Activated CD8-positive, alpha-beta T cell treated with anti-CD3 and anti-CD28 coated beads, Interleukin-2, amount 10 ng/mL, durations not matched to agents 7 days and 5 days (primary cell): ENCODE measurements at places on chromosomes 4 and X. TPM values are rescaled to one million over a fixed set of nuclear protein-coding genes. Genes with fewer than 3 reads are reported as not detected.

Gene SH3BGRL
- 65.6 TPM for total RNA-seq

Gene HPGDS
- not detected for total RNA-seq

Gene CLDN2
- not detected for total RNA-seq

Gene CXCL5
- not detected for total RNA-seq

Gene KCNE5
- 0.68 TPM for total RNA-seq

Gene UCP1
- not detected for total RNA-seq

Gene DCHS2
- total RNA-seq, result not detected

Gene CXCL1
- not detected for total RNA-seq

Gene HTT
- 51.2 TPM for total RNA-seq

Gene PWWP3B
- not detected for total RNA-seq

Gene SULT1B1
- total RNA-seq, result 1.1 TPM

Gene MSX1
- not detected for total RNA-seq

Gene SUPT20HL2
- not detected for total RNA-seq

Gene HMGB3
- 53.3 TPM for total RNA-seq

Gene SSX4B
- total RNA-seq, result not detected

Gene UBE2K
- total RNA-seq, result 78.7 TPM

Gene GEMIN8
- total RNA-seq, result 19.0 TPM

Gene N4BP2
- 25.1 TPM for total RNA-seq

Gene SCOC
- total RNA-seq, result 24.9 TPM

Gene PNMA6F
- total RNA-seq, result not detected

Gene MAML3
- 4.0 TPM for total RNA-seq

Gene MAGEA4
- total RNA-seq, result not detected

Gene DMP1
- not detected for total RNA-seq

Gene SCML2
- 2.2 TPM for total RNA-seq

Gene MTM1
- total RNA-seq, result 28.7 TPM

Gene EREG
- total RNA-seq, result not detected

Gene DSPP
- total RNA-seq, result not detected

Gene H2BW2
- not detected for total RNA-seq

Gene TCP11X2
- not detected for total RNA-seq

Gene UGT2B7
- not detected for total RNA-seq

Gene HMX1
- not detected for total RNA-seq

Gene BGN
- not detected for total RNA-seq

Gene PRPS1
- total RNA-seq, result 71.3 TPM

Gene TSPAN7
- not detected for total RNA-seq

Gene RPS6KA6
- not detected for total RNA-seq

Gene LCORL
- total RNA-seq, result 14.4 TPM

Gene MTMR8
- total RNA-seq, result 4.0 TPM

Gene SLC10A4
- not detected for total RNA-seq

Gene PGRMC1
- 30.3 TPM for total RNA-seq

Gene GPR82
- 0.53 TPM for total RNA-seq

Gene ZNF732
- not detected for total RNA-seq
